ENCODE measurements at places on chromosomes 11 and 22. TPM values are rescaled to one million over a fixed set of nuclear protein-coding genes. Genes with fewer than 3 reads are reported as not detected.

DNA sequence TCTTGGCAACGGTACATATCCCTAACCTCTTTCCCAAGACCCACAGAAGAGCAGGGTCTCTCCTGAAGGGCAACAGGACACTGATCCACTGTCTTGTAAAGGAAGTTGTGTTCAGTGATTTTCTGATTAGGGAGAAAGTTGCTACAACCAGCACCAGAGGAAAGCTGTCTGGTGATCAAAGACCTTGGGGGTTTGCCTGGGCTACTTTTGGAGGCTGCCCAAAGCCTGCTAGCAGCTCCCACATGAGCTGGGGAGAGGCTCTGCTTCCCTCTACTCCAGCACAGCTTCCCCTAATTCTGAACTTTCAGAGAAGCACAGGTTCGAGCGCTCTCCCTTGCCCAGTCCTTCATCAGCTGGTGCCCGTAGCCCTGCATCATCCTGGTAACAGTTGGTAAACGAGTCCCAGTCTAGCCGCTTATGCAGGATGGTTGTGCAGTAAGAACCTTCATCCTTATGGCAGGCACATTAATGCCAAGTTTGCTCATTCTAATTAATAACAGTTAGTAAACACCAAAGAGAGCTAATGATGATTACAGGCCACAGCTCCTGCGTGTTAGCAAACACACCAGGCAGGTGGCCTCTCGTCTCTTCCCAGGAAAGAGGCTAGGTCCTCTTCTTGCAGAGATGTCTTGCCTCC lies 173.1 kb downstream of the NTM start:
- no peaks in the 10 kb centered on the region for H3K36me3 ChIP-seq
- no peak overlapping the region for H3K4me3 ChIP-seq
- no peak overlapping the region for H3K27ac ChIP-seq
- peaks cover 16% of the 10 kb centered on the region for H3K4me1 ChIP-seq

- peak within 1 kb of the TSS; percentile 99 for H3K27ac ChIP-seq
- peaks cover 27% of the 10 kb centered on the region for H3K4me1 ChIP-seq
- peak within 1 kb of the TSS; percentile 58 for H3K4me3 ChIP-seq
- no peaks in the 10 kb centered on the region for H3K36me3 ChIP-seq
- DNase-seq = peak; percentile 95
- no peaks in the 10 kb centered on the region for H3K27me3 ChIP-seq
Measured at GRCh38 chr22:45502215-45503049, at the start of gene FBLN1. Gene FBLN1, plus strand, starts transcription at chr22:45502883. Its CDS starts 103 bp downstream, at chr22:45502986.

GRCh38 chr11:60756307-60757032 lies at the start of gene MS4A15:
Gene MS4A15, plus strand, starts transcription at chr11:60756867. Its CDS starts 6,867 bp downstream, at chr11:60763734.
- H3K4me3 ChIP-seq = no peak within 1 kb of the TSS
- no peak within 1 kb of the TSS for H3K27ac ChIP-seq
- H3K4me1 ChIP-seq = no peaks in the 10 kb centered on the region
- peak; percentile 55 for DNase-seq
- no peaks in the 10 kb centered on the region for H3K27me3 ChIP-seq
- H3K36me3 ChIP-seq = no peaks in the 10 kb centered on the region

DNA sequence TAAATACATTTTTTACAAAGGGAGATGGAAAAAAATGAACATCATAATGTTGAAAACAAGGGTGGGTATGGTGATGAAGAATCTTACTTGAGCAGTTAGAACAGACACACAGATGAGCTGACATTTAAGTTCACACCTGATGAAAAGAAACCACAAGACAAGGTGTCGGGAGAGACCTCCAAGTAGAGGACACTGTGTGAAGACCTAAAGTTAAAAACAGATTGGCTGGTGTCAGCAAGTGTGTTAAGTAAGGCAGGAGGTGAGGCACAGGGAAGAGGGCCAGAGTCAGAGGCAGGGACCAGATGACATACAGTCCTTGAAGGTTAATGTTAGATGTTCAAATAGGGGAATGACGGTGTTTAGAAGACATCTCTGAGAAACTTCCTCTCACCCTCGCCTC lies 236.8 kb downstream of the FAT3 start:
- no peaks in the 10 kb centered on the region for H3K36me3 ChIP-seq
- no peak overlapping the region for H3K4me3 ChIP-seq
- H3K4me1 ChIP-seq = peaks cover 15% of the 10 kb centered on the region
- H3K27me3 ChIP-seq = no peaks in the 10 kb centered on the region
- DNase-seq = no peak
- no peak overlapping the region for H3K27ac ChIP-seq

GRCh38 chr11:57473285-57473841 lies 13.0 kb downstream of the RTN4RL2 start:
- H3K27ac ChIP-seq = no peak overlapping the region
- peaks cover 14% of the 10 kb centered on the region for H3K4me1 ChIP-seq
- H3K27me3 ChIP-seq = peaks cover 49% of the 10 kb centered on the region
- no peak overlapping the region for H3K4me3 ChIP-seq
- no peaks in the 10 kb centered on the region for H3K36me3 ChIP-seq

Gene UBQLN3
- 0.37 TPM for total RNA-seq

Gene RAC2
- 2.1 TPM for total RNA-seq

Gene BARX2
- not detected for total RNA-seq

Gene FBLN1
- 84.3 TPM for total RNA-seq

Measured in neural progenitor cell (in vitro differentiated cells).